CD4-positive, alpha-beta T cell treated with Interleukin-12 subunit alpha and Interleukin-12 subunit beta, for 1 hour (primary cell): ENCODE measurements at places on chromosomes 4 and X.

DNA sequence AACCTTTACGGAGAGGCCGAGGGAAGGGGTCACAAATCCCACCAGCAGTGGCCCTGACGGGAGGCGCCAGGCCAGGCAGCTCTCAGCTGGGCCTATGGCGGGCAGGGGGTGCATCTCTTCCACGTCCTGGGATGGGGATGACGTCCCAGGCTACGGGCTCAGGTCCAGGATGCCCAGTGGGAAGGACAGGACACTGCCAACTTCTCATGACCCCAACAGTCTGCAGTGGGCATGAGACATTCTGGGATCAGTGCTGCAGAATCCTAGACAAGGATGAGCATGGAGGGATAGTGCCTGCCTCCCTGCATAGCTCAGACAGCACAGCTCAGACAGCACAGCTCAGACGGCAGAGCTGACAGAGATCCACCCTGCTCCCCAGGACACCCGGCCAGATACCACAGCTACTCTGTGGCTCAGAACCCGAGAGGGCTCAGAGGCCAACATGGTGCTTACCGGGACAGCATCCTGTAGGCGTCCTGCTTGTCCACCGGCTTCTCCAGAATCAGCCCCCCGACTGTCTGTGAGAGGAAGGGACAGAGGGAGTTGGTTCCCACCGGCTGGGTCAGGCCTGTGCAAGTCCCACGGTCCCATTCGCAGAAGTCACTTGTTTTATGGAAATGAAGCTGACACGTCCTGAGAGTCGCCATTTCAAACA is 17.3 kb downstream of the ASMTL start:
- no peak for DNase-seq

DNA sequence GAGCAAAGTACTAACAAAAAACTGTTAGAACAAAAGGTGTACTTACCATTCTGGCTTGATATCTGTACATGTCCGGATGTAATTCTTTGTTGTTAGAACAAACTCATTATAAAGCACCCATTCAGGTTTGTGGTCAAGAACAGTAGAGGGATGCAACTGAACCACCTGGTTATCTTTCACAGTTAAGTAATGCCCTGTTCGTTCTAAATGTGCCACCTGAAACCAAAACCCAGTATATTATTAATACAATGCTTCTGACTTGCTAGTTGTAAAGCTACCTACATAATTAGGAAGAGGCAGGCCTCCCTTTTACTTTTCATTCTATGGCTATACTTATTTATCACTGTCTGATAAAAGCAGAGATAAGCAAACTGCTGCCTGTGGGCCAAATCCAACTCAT is 54.8 kb downstream of the DHX15 start:
- no peak for DNase-seq

GRCh38 chr4:110197529-110198042 is 829 bp downstream of the ELOVL6 start:
- DNase-seq: peak; percentile 46

- peak; percentile 61 for DNase-seq
Observed at GRCh38 chr4:83125738-83126141, 11.2 kb upstream of the PLAC8 start.

DNA sequence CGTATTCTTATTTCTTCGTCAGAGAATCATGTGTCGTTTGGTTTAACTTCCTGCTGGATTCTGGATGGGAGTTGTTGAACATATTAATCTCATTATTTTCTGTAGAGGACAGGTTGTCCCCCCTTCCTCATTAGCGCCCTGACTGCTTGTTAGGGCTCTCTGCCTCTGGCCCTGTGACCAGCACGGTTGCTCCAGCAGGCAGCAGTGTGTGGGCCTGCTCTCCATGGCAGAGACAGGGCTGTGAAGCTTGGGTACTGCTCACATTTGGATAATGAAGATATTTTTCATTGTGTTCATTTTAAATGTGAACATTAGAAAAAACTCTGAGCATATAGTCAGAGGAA is 102.7 kb downstream of the KLHL8 start:
- no peak for DNase-seq

- peak; percentile 63 for DNase-seq
Observed at GRCh38 chr4:71004281-71004851, 10.9 kb downstream of the DCK start.

- no peak for DNase-seq
Observed at GRCh38 chr4:87950936-87951511, 24.5 kb upstream of the SPP1 start.

- DNase-seq: no peak
Observed at GRCh38 chr4:183636503-183636902, 22.5 kb downstream of the RWDD4 start.

DNA sequence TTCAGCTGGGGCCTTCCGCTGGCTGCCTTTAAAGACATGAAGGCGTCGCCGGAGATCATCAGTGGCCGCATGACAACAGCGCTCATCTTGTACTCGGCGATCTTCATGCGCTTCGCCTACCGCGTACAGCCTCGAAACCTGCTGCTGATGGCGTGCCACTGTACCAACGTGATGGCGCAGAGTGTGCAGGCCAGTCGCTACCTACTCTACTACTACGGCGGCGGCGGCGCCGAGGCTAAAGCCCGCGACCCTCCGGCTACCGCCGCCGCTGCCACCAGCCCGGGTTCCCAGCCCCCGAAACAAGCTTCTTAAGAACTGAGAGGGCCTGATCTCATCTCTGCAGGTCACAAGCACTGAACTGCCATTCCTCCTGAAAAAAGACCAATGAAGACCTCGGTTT is 437 bp downstream of the MPC1L start:
- DNase-seq: no peak

DNA sequence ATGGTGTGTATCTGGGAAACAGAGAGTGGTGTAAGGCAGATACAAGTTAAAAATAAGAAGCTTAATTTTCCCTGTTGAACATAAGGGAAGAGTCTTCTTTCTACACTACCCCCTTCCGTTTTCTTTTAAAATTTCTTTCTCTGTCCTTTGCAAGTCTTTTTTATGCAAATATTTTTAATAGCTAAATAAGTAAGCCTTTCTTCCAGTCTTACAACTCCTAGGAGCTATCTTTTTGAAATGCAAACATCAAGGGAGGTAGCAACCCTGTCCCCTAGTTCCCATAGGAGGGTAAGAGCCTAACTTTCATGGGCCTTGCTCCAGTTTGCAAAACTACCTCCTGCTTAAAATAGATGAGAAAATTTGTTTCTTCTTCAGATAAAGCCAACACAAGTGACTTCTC is 121.5 kb downstream of the MBNL3 start:
- no peak for DNase-seq

DNA sequence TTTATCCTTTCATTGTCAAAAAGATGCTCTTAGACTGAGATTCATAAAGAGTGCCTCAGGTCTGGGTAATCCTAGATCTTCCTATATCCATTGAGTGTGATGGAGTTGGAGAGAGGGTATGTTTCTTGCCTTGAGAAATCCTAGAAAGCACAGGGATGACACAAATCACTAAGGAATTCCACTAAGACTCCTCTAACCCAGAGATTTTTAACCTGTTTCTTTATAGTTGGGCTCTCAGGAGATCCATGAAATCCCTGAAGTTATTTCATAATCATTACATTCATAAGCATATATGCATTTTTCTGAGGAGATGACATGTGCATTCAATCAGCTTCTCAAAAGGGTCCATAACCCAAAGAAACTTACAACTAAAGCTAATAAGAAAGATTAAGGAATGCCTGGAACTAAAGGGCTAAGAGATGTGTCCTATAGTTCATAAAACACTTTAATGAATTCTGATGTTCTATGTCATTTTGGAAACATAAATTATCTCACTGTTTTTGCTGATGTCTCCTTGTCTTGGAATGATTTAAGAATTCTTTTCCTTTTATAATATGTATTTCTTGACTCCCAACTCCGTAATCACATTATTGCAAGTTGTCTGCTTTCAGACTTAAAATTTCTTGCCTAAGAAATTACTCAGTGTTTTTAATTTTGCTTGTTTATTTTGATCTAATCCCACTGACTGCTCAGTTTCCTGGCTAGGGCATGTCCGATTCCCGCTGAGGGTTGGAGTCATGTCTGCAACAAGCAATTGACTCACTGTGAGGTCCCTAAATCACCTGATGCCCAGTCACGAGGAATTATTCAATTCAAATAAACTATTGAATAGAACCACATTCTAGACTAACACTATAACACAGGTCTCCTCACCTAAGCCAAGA is 2.8 kb upstream of the AMTN start:
- DNase-seq: no peak

GRCh38 chr4:159013692-159014091 is 89.2 kb upstream of the RAPGEF2 start:
- no peak for DNase-seq

GRCh38 chr4:145545538-145546174 is 64.0 kb downstream of the SMAD1 start:
- no peak for DNase-seq

DNA sequence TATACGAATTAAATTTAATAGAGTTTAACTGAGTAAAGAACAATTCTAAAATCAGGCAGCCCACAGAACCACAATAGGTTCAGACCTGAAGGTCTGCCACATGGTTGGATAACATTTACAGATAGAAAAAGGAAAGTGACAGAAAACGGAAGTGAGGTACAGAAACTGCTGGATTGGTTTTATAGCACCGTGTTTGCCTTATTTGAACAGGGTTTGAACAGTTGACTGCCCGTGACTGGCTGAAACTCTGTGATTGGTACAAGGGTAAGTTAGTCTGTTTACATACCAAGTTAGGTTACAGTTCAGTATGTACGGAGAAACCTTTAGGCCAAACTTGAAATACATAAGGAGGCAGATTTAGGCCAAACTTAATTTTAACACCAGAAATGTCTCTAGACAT is 64.1 kb upstream of the ATXN3L start:
- no peak for DNase-seq

- no peak for DNase-seq
Observed at GRCh38 chrX:20237864-20238263, 28.8 kb downstream of the RPS6KA3 start.

GRCh38 chrX:22652596-22652995 is 347.2 kb upstream of the DDX53 start:
- DNase-seq: no peak

- no peak for DNase-seq
Observed at GRCh38 chr4:26978387-26979053, 117.9 kb downstream of the STIM2 start.

- no peak for DNase-seq
Observed at GRCh38 chr4:180363815-180364214, 1879.4 kb upstream of the TENM3 start.

- DNase-seq: no peak
Observed at GRCh38 chr4:185086053-185086452, 57.0 kb upstream of the SLC25A4 start.

GRCh38 chr4:139301821-139302611 is at the start of gene NDUFC1:
TSS of gene NDUFC1 (minus strand) at chr4:139302477. CDS start at chr4:139295798, 6,679 bp downstream.
- peak; percentile 71 for DNase-seq

DNA sequence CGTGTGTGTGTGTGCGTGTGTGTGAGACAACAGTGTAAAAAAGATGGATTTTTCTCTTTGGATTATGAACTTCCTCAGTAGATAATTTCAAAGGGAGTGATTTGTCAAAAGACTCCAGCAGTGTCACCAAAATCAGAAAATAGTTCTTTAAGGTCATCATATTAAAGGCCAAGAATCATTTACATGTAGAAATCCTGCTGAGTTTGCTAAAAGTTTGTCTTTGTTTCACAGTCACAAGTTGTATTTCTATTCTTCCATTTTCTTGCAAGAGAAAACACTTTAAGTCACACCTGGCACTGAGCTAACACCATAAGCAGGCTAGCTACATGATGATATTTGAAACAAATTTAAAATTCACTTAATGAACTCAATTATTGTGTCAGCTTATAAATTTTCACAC is 222.7 kb downstream of the PACRGL start:
- no peak for DNase-seq

- no peak for DNase-seq
Observed at GRCh38 chr4:18608908-18609533, 587.5 kb upstream of the LCORL start.
